ENCODE measurements at places on chromosomes 16 and 17. TPM values are rescaled to one million over a fixed set of nuclear protein-coding genes. Genes with fewer than 3 reads are reported as not detected.

The KRTAP3-2 gene
- not detected for total RNA-seq

The OR3A2 gene
- total RNA-seq: 27.4 TPM

The PPL gene
- total RNA-seq: 5.4 TPM

The SLC22A31 gene
- 8.2 TPM for total RNA-seq

The KRT20 gene
- not detected for total RNA-seq

The PDILT gene
- total RNA-seq: 10.1 TPM

The SCNN1G gene
- total RNA-seq: 0.19 TPM

The YBX2 gene
- 276 TPM for total RNA-seq

The SLC38A8 gene
- total RNA-seq: 0.39 TPM

The CPHXL gene
- total RNA-seq: 1.2 TPM

The MCRIP2 gene
- 134 TPM for total RNA-seq

The BBS2 gene
- total RNA-seq: 83.6 TPM

The GP2 gene
- 0.56 TPM for total RNA-seq

The RCVRN gene
- 0.63 TPM for total RNA-seq

The SGCA gene
- total RNA-seq: 7.6 TPM

The TEX19 gene
- total RNA-seq: 21.9 TPM

The PPP1R9B gene
- 82.4 TPM for total RNA-seq

The ZACN gene
- 0.31 TPM for total RNA-seq

The C17orf50 gene
- total RNA-seq: 102 TPM

The PSKH1 gene
- total RNA-seq: 47.7 TPM

The NR1D1 gene
- total RNA-seq: 23.6 TPM

The KRT28 gene
- total RNA-seq: 0.87 TPM

The MYO15A gene
- 30.2 TPM for total RNA-seq

The TAC4 gene
- total RNA-seq: not detected

The PRSS22 gene
- not detected for total RNA-seq

The AXIN2 gene
- total RNA-seq: 26.3 TPM

The OR3A3 gene
- total RNA-seq: not detected

The SLC2A4 gene
- 6.6 TPM for total RNA-seq

The RGS9 gene
- total RNA-seq: 7.9 TPM

The GDPD3 gene
- total RNA-seq: 4.0 TPM

The HS3ST2 gene
- total RNA-seq: 4.4 TPM

The CMTM2 gene
- total RNA-seq: 454 TPM

The CACNG3 gene
- total RNA-seq: not detected

The PRDM7 gene
- 1.8 TPM for total RNA-seq

The ITGB4 gene
- total RNA-seq: 7.6 TPM

The APOBR gene
- total RNA-seq: 2.1 TPM

The CACNG1 gene
- not detected for total RNA-seq

The PCTP gene
- 24.0 TPM for total RNA-seq

The TPPP3 gene
- total RNA-seq: 17.5 TPM

The RECQL5 gene
- total RNA-seq: 81.4 TPM
